Amygdala (tissue), 56 donors: ENCODE measurements at places on chromosomes 3 and 15.

GRCh38 chr3:122079524-122080206 is 24.5 kb downstream of the CD86 start:
- DNase-seq: no peak

GRCh38 chr3:157948605-157949383 is 157.4 kb downstream of the SHOX2 start:
- no peak for DNase-seq

DNA sequence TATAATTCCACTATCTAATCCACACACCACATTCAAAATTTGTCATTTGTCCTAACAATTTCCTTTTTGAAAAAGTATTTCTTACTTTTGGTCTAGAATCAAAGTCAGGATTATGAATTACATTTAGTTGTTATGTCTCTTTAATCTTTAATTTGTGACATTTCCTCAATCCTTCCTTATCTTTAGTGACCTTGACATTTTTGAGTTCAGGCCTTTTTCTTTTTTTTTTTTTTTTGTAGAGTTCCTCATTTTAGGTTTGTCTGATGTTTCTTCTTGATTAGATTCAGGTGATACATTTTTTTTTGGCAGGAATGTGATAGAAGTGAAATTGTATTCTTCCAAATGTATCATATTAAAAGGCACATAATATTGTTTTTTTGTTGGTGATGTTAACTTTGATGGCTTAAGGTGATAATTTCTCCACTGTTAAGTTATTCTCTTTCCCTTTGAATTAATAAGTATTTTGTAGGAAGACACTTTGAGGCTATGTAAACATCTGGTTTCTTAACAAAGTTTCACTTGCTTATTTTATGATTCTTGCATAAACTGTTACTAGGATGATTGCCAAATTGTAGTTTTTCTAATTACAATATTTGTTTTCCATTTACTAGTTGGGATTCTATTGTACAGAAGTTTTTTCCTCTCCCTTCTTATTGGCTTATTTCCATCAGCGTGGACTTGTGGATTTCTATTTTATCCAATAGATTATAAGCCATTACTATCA is 16.3 kb downstream of the SLC35G2 start:
- DNase-seq: no peak

- DNase-seq: peak; percentile 30
These were observed at the start of gene DOCK3 for GRCh38 chr3:50674349-50675178. TSS of gene DOCK3 (plus strand) at chr3:50674927. CDS start at chr3:50675264, 337 bp downstream.

DNA sequence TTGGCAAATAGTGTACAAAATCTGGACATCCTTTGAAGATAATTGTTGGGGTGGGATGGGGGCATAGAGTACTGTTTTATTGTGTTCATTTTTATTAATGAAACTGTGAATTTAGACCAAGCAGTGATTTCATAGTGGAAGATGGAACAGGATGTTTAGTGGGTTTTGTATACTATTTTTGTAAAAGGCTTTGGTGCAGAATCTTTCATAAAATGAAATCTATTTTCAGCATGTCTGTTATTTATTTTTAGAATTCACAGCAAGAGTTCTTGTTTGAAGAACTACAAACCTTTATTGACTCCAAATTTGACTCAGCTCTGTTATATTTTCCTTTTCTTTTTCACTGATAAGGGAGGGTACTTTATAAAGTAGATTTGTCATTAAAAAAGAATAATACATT is 145.4 kb downstream of the AKAP13 start:
- DNase-seq: no peak

DNA sequence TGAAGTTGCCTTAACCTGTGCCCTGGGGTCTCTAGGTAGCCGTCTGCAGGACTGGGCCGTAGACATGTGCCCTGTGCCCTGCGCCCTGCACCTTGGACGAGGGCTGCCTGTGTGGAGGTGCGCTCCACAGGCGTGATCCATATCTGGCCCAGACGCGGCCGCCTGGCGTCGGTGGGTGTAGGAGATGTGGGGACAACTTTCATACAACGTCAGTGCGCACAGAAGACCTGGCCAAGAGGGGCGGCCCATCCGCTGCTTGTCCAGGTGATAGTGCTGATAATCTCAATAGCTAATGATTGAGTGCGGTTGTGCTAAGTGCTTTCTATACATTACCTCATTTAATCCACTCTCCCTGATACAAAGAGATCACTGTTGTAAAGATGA is 665 bp upstream of the RASGRP1 start:
- DNase-seq: no peak

GRCh38 chr3:69406163-69406562 is 20.3 kb upstream of the FRMD4B start:
- no peak for DNase-seq

GRCh38 chr3:63343674-63344073 is 65.6 kb downstream of the SYNPR start:
- DNase-seq: peak; percentile 56

DNA sequence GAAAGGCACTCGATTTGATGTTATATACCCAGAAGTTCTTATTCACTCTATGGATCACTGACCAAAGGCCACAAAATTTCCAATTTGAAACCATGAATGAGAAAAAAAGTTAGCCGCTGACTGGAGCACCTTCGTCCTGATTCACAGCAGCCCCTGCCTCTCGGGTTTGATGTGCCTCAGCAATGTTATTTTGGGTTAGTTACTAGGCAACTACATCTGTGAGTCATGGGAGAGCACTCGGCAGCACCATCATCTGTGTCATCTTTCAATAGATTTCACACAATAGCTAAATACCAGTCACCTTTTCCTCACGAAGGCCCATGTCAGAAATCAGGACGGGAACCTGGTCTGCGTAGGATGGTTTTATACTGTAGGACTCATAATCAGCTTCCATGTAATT is 269.2 kb downstream of the ZBBX start:
- no peak for DNase-seq

DNA sequence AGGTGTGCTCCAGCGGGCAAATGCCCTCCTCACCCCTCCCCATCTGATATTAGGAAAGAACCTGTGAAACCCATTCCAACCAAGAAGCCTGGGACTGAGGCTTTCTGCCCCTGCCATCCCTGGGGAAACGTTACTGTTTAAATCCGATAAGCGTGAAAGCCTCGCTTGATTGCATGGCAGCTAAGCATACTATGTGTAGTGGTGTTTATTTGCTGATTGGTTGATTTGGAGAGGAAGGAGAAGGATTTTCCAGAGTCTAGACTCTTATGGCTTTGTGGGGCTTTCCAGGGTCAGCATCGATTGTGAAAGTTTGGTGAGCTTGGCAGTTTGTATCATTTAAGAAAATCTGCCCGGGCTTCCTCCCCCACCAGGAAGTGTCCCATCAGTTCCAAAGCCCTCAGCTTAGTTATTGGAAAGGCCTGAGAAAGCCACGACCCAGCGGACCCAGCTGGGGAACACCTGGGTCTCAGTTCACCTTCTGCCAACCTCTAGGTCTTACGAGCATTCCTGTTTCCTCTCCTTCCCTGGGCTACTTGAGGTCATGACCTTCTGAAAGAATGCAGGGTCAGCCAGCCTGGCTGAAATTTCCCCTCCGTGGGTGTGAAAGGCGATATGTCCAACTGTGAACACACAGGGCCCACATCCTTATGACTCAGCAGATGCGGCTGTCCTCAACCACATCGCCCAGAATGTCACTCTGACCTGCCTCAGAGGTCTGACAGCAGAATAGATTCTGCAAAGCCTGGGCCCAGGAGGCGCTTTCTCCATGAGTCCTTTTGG is 62.8 kb upstream of the HERC1 start:
- no peak for DNase-seq

DNA sequence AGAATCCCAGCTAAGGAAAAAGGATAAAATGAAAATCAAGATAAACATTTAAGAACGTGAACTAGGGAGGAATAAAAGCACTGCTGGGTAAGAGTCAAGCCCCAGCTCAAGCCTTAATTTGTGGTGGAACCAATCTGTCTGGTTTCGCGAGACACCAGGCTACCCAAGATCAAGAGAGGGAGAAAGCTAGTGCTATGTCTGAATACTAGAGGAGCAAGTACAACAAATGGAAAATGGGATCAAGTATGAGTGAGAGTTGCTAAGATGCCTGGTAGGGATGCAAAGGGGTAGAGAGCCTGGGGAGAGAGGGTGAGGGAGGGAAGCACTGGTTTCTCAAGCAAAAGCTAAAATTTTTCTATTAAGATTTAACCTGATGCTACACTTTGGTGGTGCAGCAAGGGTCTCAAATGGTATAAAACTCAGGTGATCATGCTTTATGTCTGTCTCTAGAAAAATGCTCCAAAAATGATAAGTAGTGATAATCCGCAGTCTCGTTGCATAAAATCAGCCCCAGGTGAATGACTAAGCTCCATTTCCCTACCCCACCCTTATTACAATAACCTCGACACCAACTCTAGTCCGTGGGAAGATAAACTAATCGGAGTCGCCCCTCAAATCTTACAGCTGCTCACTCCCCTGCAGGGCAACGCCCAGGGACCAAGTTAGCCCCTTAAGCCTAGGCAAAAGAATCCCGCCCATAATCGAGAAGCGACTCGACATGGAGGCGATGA is 1.7 kb upstream of the SETD5 start:
- DNase-seq: no peak

DNA sequence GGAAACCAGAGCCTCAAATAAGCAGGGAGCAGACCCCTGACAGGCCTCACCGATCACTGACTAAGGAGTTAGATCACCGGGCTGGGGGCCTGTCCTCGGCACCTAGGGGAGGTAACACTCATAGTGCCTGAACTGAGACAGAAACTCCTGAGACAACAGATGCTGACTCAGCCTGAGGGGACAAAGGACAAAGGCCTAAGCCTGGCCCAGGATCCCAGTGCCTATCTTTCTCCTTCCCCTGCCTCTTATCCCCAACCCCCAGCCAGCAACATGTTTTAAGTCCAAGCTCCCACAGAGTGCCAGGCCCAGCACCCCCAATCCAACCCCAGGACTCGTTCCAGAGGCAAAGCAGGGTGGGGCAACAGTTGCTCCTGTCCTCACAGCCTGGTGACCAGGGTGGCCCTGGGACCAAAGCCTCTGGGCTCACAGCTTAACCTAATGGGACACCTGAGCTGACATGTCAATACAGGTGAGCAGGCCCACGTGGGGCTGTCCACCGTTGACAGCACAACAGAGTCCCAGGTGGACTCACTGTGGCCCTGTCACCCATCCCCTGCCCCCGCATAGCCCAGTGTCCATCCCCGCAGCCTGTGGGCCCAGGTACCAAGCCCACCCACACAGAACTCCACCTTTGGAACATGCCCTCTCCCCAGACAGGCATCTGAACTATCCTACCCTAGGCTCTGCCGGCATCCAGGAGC is 37.4 kb downstream of the ADCY5 start:
- no peak for DNase-seq

DNA sequence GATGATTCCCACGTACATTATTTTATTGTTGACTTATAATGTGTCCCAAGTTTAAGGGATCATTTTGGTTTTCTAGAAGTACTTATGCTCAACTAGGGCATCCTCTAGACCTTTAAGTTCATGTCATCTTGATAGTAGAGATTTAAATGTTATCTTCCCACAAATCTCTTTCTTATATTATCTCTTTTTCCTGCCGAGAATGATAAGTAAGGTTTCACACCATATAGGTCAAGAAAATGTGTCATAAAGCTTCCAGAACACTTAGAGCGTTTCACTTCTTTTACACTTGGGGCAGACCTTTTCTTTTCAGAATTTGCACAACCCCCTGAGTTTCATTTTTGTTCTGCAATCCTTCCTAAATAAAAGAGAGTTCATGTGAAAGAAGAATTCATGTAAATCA is 142.0 kb upstream of the CBLB start:
- DNase-seq: no peak
